ENCODE measurements at places on chromosomes 7 and 10.

DNA sequence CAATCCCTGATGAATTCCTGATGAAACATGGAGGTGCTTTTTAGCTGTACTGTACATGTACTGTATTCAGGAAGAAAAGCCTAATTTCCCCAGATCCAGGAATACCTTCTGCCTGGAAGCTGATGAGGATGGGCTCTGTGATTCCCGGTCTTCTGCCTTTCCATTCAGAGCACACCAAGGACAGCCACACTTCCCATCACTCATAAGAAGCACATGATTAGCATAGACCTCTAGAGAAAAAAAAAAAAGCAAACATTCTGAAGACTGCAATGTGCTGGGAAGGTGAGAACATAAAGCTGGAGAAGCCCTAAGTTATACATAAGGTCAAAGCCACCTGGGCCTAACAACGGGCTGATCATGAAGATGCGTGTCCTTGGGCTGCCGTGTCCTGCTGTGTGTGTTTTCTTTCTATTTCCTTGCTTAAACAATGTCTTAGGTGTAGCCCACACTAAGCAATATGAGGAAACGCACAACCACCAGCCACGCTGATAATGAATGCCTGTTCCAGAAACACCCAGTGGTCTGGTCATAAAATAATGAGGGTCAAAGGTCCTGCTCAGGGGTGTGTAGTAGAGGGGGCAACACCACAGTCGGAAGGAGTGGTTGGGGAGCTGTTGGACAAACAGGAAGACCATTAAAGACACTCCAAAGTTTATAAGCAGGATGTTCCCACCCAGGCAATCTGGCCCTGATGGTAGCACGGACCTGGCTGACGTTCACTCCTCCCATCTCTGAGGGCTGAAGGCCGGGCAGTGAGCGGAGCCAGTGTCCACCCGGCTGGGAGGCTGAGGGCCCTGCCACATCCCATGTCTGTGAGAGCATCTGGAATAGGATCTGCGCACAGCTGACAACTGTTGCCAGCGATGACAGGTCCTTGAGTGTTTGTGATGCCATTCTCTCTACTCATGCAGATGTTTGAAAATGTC, 7.9 kb downstream of the PKD1L1 start:
- peak; percentile 64 for DNase-seq

- DNase-seq = no peak
These were observed 114.4 kb downstream of the RTKN2 start for GRCh38 chr10:62154231-62154630.

DNA sequence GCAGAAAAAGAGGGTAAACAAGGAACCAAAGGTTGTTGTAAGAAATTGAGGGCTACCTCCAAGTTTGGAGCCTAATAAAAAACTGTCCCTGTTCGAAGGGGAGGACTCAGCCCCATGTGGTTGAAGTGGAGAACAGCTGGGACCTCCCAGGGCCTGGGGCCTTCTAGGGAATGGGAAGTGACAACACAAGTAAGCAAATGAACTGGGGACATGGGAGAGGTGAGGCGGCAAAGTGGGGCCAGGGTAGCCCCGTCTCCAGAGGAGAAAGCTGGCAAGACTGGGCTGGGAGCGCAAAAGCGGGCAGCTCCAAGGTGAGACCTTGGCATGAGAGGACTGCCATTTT, 198.1 kb downstream of the ZNF438 start:
- DNase-seq = no peak

GRCh38 chr7:47633134-47633533, 51.2 kb upstream of the TNS3 start:
- no peak for DNase-seq
